ENCODE measurements at places on chromosomes 5 and 9. TPM values are rescaled to one million over a fixed set of nuclear protein-coding genes. Genes with fewer than 3 reads are reported as not detected.
A peak's percentile ranks its signal among the peaks of the same experiment; 100 is the strongest.

The TRIM36 gene
- total RNA-seq: 0.22 TPM

DNA sequence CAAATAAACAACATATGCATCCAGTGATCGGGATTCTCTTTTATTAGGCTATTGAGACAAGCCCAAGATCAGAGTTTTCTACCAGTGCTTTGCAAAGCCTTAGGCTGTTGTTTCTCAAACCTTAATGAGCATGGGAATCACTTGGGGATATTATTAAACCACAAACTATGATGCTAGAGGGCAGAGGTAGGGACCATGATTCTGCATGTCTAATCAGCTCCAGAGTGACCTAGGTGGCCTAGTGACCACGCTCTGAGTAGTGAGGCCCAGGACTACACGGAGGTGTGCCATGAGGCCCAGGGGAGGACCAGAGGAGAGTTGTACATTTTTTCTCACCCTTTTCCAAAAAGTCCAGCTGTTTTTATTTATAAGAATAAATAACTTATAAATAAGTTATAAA, 298.5 kb upstream of the TLE4 start:
- no peak for DNase-seq

DNA sequence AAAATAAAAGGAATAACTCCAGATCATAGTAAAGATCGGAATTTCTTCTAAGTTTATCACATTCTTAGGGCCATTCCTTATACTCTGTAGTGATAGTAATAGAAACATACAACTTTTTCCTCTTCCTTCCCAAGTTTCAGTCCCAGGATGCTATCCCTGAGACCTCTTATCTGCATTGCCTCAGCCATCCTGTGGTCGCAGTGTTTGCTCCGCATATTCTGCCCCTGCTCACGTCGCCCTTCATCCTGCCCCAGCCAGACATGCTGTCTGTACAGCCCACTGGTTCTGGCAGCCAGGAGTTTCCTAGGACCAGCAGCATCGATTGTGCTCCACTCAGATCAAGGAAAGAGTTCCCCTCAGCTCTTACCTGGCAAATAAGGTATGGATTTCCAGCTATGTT, 132.7 kb upstream of the ERCC6L2 start:
- no peak for DNase-seq

DNA sequence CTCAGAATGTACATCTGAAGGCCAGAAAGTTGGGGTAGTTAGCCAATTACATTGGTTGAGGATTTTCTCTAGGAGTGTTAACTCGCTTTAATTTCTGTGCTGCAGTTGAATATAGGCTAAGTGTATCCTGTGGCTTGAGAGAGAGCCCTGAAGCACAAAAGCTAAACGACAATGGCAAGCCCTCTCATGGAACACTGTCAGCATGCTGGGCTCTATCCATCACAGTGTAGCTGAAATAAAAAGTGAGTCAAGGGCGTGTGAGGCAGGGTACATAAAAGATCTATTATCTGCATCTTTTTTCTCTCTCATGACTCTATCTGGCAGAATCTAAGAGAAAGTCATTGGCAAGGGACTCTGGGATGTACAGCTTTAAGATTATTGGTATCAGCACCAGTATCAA, 254.2 kb upstream of the GRIA1 start:
- no peak for DNase-seq

The GLRA1 gene
- total RNA-seq: not detected

GRCh38 chr5:136236479-136237083, 43.6 kb upstream of the SMIM32 start:
- DNase-seq: no peak

The C9orf40 gene
- 3.4 TPM for total RNA-seq

GRCh38 chr5:145437627-145438026, 397.5 kb downstream of the PRELID2 start:
- DNase-seq: no peak

The LECT2 gene
- not detected for total RNA-seq

DNA sequence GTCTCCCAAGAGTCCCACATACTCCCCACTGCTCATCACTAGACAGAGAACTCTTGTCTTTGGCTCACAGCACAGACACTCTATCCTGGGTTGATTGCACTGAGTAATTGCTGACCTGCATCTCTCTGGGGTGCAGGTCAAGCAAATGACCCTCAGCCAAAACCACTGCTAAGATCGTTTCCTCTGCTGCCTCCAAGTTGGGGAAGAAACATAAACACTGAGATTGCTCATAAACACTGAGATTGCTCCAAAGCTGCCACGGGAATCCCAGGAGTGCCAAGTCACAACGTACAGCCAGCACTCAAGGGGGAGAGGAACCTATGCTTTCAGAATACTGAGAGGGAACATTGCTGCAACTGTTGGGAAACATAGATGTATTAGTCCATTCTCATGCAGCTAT, 1402.1 kb upstream of the ACO1 start:
- no peak for DNase-seq

DNA sequence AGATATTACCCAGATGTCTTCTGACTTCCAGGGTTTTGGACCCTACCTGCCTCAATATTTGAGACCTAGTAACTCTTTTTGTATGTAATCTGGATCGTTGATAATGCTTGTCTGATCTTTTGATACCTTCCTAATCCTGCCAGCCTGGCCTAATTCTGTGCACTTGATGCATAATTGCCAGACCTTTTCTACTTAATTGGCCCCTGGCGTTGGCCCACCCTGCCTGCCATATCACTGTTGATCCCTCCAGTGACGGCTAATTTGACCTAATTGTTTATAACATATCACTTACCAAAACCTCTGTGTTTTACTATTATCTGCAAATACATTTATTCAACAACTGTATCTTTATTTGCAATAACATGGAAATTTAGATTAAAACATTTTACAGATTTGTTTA, 49.0 kb downstream of the SLC44A1 start:
- no peak for DNase-seq

GRCh38 chr9:68552700-68553476, 12.2 kb upstream of the TMEM252 start:
- no peak for DNase-seq

The MAPKAP1 gene
- total RNA-seq: 112 TPM

GRCh38 chr5:117888688-117889087, 1099.7 kb downstream of the DTWD2 start:
- no peak for DNase-seq

- DNase-seq: no peak
These were observed 7.7 kb upstream of the GCNT4 start for GRCh38 chr5:75059912-75060545.

DNA sequence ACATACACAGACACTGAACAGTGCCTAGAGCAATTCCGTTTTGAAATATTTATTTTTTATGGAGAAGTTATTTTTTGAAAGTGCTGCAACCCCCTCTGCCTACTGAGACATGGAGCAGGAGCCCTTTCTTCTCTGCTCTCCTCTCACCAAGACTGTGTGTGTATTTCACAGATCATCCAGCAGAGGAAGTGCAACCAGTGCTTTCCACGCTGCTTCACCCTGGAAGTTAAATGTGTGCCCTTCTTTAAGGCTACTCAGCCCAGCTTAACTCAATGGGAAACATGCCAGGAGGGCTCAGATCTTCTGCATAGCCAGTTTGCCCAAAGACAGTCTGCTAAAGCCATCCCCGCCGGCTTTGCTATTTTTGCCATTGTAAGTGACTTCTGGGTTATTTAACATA, 606.3 kb downstream of the TLE1 start:
- DNase-seq: no peak

DNA sequence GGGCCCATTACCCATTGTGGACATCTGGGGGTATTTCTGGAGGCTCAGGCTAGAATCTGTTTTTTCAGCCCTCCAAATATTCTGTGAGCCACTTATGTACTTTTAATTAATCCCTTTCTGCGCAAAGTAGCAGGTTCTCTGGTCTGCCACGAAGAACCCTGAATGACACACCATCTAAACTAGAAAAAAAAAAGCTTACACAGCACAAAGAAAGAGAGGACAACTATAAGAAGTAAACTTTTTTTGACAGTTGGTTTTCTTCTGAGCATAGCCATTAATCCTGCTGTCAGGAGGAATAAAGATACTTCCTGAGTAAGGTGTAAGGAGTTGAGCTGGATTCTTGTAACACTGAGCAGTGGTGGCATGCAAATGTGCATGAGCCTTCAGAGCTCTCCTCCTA, 327.5 kb downstream of the TMEM232 start:
- DNase-seq: no peak

DNA sequence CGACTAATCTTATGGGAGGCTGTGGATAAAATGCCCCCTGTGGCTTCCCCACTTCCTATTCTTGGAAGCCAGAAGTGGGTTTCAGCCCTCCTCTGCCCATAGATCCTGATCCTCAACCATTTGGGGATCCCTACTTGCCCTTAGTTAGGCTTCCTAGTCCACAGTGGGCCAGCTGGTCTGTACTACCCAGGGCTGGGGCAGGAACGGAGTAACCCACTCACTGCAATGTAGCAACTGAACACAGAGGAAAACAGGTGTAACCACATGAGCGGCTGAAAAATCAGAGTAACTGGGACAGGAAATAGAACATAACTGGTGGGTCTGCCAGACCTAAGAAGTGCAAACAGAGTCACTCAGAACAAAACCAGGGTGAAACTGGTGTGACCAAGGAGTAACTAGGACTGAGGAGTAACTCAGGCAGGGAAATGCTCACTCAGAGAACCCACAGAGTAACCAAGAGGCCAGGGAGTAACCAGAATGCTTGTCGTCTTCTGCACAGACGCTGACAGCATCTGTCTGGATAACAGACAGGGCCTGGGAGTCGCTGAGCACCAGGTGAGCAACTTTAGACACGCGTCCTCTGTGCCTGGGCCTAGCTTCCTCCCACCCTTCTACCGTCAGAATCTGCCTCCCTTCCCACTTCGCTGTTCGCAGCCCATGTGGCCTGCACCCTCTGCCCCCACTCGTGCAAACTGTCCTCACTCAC, 1.0 kb downstream of the AQP3 start:
- DNase-seq: no peak

- peak; percentile 36 for DNase-seq
These were observed 366.0 kb downstream of the KDM4C start for GRCh38 chr9:7123743-7124142.

DNA sequence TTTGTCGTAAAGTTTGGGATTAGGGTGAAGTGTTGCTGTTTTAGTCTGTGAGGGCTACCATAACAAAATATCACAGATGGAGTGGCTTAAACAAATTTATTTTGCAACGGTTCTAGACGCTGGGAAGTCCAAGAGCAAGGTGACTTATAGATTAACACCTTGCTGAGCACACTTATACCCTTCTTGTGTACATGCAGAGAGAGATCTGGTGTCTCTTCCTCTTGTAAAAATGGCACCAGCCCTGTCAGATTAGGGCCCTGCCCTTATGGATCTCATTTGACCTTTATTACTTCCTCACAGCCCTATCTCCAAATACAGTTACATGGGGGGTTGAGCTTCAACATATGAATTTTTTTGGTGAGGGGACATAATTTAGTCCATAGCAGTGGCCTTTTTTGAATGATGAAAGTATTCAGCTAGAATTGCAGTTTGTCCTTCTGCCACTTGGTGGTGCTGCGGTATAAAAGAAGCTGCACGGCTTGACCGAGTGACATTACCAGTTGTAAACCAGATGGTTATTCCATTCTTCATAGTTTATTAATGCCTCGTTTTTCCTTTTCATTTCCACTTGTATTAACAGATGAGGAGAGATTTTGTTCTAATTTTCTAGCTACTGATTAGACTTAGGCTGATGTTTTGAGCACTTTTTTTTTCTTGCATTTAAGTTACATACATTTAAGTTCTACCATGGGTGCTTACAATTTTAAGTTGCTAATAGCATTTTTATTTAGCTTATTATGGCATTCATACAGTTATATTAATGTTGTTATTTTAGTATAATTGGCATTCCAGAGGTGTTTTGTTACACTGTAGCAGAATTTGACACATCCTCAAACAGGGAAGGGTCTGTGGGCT, 19.4 kb downstream of the DCP2 start:
- DNase-seq: peak; percentile 70

GRCh38 chr5:135955525-135955924, 742 bp upstream of the LECT2 start:
- no peak for DNase-seq

The ORM2 gene
- not detected for total RNA-seq

GRCh38 chr9:97506306-97506705, 4.8 kb downstream of the TMOD1 start:
- no peak for DNase-seq

- DNase-seq: no peak
These were observed 954 bp downstream of the TBCA start for GRCh38 chr5:77774981-77775789.

The ENDOG gene
- 74.6 TPM for total RNA-seq

DNA sequence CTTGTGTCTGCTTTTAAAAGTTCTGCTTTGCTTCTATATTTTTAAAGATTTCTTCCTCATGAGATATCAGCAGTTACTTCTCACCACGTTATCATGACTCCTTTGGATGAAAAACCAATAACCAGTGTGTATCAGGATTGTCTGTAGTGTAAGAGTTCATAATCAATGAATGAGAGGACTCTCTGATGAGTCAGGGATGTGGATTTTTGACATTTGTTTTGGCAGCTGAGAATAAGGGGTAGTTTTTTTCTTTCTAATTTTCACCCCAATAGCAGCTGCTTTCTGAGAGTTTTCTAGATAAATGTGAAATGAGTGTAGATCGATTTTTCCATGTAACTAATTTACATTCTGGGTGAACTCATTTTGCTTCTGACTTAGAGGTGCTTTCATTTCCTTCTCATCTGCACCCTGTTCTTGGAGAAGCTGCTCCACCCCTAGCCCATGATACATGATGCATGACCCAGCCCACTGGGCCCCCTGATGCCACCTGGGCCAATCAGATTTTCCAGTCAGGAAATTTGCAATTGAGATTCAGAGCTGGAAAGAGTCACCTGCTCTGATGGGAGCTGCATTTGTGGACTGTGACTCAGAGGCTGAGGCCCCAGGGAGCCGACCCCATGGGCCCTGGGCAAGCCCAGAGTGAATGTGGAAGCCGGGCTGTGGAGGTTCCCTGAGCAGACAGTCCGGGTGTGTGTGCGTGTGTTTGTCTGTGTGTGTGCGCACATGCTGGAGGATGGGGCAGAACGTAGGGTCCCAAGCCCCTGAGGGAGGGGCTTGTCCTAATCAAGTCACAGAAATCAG, 159.3 kb downstream of the RGS3 start:
- no peak for DNase-seq

GRCh38 chr5:137392261-137392660, 106.9 kb downstream of the SPOCK1 start:
- DNase-seq: no peak

The SLC25A2 gene
- total RNA-seq: 4.5 TPM

- DNase-seq: no peak
These were observed 38.1 kb downstream of the BASP1 start for GRCh38 chr5:17255471-17256021.

The MYOZ3 gene
- 0.11 TPM for total RNA-seq

- no peak for DNase-seq
These were observed 3.6 kb upstream of the JADE2 start for GRCh38 chr5:134521841-134522240.

GRCh38 chr9:38652044-38652443, 31.6 kb upstream of the ANKRD18A start:
- no peak for DNase-seq
